NCI-H2081 treated with DMSO at 0.1 percent for 48 hours (cell line): ENCODE measurements at places on chromosomes 7 and 10.

- DNase-seq, result no peak
These were observed 419.8 kb downstream of the GRID1 start for GRCh38 chr10:85946713-85947326.

DNA sequence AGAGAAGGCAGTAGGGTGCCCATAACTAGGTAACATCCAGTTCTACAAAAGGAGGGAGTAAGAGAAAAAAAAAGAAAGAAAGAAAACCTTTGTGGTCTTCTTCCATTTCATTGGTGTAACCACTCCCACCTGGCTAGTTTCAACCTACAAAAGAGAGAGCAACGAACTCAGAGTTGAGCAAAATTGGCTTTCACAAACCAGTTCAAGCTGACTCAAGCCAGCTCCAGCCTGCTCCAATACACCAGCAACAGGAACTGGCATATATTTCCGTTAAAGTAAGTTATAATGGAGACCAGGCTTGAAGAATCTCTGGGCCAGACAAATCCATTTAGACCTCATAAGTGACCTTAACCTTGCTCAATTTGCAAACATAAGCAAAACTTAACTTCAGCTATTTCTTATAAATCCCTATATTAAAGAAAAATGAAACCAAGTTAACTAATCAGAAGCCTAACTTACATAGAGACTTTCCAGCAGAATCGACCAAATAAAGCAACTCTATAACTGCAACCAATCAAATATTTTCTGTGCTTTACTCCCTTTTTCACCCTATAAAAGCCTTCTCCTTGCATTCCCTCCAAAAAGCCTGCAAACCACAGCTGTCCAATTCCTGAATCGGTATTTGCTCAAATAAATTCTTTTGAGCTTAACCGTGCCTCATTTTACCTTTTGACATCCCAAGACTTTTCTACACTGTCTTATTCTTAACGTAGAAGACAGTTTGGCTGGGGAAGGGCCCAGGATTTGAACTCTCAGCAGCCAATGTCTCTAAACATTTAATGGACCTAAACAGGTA lies 10.1 kb downstream of the ANKRD22 start:
- no peak for DNase-seq

- DNase-seq, result no peak
These were observed 73.5 kb downstream of the GRB10 start for GRCh38 chr7:50709151-50709550.

DNA sequence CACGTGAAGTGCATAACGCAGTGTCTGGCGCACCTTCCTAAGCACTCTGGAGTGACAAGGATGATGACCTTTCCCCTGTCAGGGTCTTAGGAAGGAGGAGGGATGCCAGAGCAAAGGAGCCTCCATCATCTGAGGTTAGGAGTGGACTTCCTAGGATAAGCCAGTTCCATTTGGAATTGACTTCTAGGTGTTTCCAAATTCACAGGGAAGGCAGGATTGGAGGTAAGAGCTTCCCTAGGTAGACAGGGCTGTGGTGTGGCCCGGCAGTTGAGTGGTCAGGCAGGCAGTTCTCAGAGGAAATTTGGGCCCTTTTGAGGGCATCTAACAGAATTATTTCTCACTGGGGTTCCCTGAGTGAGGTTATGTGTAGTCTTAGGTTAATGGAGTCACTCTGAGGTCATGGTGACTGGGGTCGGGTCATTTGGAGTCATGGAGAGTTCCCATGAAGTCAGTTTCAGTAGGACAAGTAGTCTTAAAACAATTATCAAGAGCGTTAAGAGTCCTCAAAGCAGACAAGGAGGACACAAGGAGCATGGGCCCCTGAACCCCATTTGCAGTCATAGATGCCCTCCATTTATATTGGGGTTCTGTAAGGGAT lies 8.2 kb downstream of the PPIF start:
- no peak for DNase-seq

DNA sequence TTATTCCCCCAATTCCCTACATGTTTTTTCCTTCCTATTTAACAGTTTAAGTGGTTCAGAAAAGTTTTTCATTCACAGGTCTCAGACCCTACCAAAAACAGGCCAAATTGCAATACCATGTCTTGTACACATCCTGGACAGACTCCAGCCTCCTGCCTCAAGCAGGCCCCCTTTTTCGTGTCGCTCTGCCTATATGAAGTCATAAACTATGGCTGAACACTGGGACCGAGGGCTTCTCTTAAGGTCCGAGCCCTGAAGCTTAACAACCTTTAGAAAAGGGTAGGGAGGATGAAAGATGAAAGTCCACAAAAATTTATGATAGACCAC lies 1.4 kb downstream of the FBXW4 start:
- DNase-seq, result no peak

- DNase-seq, result no peak
These were observed 45.8 kb upstream of the MNX1 start for GRCh38 chr7:157056246-157056645.

- DNase-seq, result no peak
These were observed 23.9 kb downstream of the OPALIN start for GRCh38 chr10:96334616-96335526.

DNA sequence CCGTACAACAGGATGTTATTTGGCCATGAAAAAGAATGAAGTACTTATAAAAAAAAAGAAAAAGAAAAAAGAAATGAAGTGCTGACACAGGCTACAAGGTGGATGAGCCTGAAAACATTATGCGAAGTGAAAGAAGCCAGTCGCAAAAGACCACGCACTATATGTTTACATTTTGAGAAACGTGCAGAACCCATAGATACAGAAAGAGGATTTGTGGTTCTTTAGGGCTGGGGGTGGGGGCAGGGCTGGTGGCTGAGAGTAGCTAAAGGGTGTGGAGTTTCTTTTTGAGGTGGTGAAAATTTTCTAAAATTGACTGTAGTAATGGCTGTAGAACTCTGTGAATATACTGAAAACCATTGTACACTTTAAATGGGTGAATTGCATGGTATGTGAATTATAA lies 86.0 kb upstream of the FAM20C start:
- no peak for DNase-seq

GRCh38 chr10:104907521-104907920 lies 266.4 kb downstream of the SORCS3 start:
- DNase-seq, result no peak

DNA sequence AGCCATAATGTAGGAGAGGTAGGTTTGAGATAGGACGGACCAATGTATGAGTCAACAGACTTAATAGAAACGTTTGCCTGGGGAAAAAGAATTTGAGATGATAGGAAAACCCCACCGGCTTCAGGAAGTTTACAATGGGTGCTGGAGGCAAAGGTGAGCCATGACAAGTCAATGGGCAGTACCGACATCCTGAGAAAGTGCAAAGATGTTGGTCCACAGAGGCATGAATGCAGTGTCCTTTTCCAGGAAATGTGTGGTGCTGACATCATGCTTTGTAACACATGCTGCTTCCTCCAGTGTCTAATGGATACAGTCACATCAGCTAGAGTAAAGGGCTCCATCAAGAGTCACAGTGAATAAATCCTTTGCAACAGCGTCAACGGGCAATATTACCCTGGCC lies 533.6 kb downstream of the INHBA start:
- no peak for DNase-seq

DNA sequence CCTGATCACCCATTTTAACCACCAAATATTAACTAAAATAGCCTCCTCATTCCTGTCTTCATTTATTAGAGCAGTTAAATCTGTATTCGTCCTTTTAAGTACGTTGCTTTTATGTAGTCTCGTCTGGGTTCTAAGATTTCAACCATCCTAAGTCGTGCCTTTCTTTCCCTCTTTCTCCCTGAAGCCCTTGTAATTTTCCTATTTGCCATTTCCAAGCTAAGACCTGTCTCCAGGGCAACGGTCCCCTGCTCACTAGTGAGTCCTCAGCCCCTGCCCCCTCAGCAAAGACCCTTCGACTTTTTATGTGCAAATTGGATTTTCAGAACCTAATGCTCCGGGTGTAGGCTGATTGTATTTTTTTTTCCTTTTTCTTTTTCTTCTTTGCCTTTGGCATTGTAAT lies 16.1 kb upstream of the MEST start:
- no peak for DNase-seq

DNA sequence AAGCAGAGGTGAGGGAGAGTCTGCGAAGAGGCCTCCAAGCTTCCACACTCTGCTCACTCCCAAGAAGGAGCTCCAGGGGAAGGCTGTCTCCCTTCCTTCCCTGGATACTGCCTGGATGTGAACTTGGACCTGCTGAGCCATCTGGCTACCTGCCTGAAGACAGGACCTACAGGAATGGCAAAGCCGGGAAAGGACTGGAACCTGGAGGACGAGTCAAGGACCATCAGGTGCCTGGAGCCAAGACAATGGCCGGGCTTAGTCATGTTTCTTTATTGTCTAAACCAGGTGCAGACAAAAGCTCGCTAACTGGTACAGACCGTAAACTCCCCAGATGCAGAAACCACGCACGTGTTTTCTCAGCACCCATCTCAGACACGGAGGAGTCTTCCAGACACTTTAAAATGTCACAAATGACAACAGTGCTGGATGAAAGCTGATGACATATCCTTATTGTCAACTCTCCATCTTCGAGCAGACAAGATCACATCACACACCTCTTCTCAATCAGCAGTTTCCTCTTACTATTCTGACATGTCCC lies 12.1 kb downstream of the ASB13 start:
- DNase-seq, result no peak

- DNase-seq, result peak; percentile 65
These were observed 38.7 kb downstream of the PHTF2 start for GRCh38 chr7:77837275-77837674.

- DNase-seq, result no peak
These were observed 74.7 kb downstream of the DNAH11 start for GRCh38 chr7:21617513-21617912.
